Smooth muscle cell of trachea (primary cell): ENCODE measurements at places on chromosomes 16 and 17. TPM values are rescaled to one million over a fixed set of nuclear protein-coding genes. Genes with fewer than 3 reads are reported as not detected.

The SSTR5 gene
- total RNA-seq: not detected in 2 replicates

The LITAFD gene
- not detected in 2 replicates for total RNA-seq

The TMEM98 gene
- total RNA-seq: 137 and 255 TPM in 2 replicates

The PARN gene
- total RNA-seq: 32.3 and 41.6 TPM in 2 replicates

The PAM16 gene
- 15.7 and 16.0 TPM in 2 replicates for total RNA-seq

The ACSM2A gene
- not detected in 2 replicates for total RNA-seq

The GHDC gene
- total RNA-seq: 16.1 and 30.3 TPM in 2 replicates

The MKS1 gene
- total RNA-seq: 13.1 and 19.5 TPM in 2 replicates

The KCNAB3 gene
- total RNA-seq: 0.33 and 0.44 TPM in 2 replicates

The LCMT1 gene
- 37.2 and 53.2 TPM in 2 replicates for total RNA-seq

The CLEC18A gene
- 0.33 and 0.58 TPM in 2 replicates for total RNA-seq

The BCAR1 gene
- 36.1 and 59.4 TPM in 2 replicates for total RNA-seq

The PYDC1 gene
- not detected in 2 replicates for total RNA-seq

The OR1D2 gene
- not detected in 2 replicates for total RNA-seq

The CXCL16 gene
- total RNA-seq: 2.0 TPM in 1 of 2 replicates, not detected in the other

The CNTNAP1 gene
- total RNA-seq: 43.6 and 45.0 TPM in 2 replicates

The TLCD3B gene
- not detected in 2 replicates for total RNA-seq

The AANAT gene
- total RNA-seq: 0.17 TPM in 1 of 2 replicates, not detected in the other

The KRT39 gene
- total RNA-seq: not detected in 2 replicates
